Upper lobe of right lung (tissue), 1 donor: ENCODE measurements at places on chromosomes 3 and 15. TPM values are rescaled to one million over a fixed set of nuclear protein-coding genes. Genes with fewer than 3 reads are reported as not detected.

The GPR176 gene
- 4.6 TPM for total RNA-seq

The PLA2G4E gene
- 1.5 TPM for total RNA-seq

The NANOGP8 gene
- total RNA-seq, result not detected

The ITPKA gene
- 0.67 TPM for total RNA-seq

The SV2B gene
- total RNA-seq, result 0.87 TPM

The LCMT2 gene
- total RNA-seq, result 8.1 TPM

The PPCDC gene
- total RNA-seq, result 13.1 TPM

The GCNT3 gene
- total RNA-seq, result 1.1 TPM

The THBS1 gene
- 377 TPM for total RNA-seq

DNA sequence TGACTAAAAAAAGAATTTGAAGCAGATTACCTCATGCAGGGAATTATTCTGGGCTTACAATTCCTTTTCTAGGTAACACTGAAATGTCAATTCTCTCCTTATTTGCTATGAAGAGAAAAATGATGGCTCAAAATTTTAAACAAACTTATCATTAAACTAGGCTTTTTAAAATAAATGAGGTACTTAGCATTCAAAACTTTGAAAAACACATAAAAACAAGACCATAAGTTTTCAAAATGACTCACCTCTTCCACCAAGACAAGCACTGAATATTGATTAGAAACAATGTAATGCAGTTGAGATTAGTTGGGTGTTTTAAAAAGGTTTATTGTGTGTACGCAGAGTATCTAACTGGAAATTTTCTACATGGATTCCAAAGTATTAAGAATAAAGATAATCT lies 154.6 kb downstream of the ADAM10 start:
- no peak for DNase-seq

DNA sequence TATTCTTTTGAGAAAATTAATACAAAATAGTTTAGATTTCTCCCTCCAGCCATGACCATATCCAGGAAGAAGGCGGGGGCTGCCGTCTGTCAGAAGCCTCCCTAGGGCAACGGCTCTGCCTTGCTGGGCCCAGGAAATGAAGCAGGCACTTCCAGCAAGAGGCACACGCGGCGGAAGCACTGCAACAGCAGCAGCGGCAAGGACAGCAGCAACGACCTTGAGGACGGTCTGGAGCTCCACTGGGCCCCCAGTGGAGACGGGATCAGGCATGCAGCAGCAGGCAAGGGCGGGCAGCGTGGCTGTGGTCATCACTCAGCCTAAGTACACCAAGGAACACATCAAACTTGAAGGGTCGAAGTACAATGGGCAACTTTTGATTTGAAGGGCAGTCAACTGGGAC lies 61.3 kb upstream of the EPHA6 start:
- DNase-seq, result no peak

DNA sequence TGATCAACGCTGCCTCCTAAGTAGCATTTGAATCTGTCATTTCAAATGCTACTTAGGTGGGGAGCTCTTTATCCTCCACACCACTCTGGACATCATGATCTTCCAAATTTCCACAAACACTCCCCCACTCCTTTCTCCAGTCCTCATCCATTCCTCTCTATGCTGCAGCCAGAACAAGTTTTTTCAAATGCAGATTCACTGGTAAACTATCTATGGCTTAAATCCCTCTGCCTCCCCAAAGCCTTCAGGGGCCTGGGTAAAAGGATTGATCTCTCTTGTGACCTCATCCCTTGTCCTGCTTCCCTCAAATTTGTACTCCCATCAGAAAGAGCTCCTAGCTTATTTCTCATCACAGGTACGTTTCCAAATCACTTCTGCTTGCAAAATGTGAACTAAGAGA lies 1.3 kb upstream of the AEN start:
- no peak for DNase-seq

DNA sequence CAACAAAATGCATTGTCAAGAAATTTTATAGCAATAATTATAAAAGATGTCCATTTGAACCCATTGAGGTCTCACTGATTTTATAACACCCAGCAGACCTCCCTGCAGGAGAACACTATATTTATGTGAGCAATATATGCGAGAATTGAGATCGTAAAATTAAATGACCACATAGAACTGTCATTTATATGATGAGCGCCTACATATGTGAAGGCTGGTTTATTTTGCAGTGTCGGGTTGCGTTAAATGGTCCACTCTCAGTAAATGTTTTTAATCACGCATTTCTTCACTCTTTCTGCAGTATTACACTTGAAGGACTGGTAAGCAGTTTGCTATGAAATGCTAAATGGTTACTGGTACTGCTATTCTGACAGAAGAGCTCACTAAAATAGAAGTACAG lies 408.5 kb upstream of the AGTR1 start:
- no peak for DNase-seq

GRCh38 chr3:150240891-150241290 lies 167.2 kb upstream of the TSC22D2 start:
- DNase-seq, result no peak

DNA sequence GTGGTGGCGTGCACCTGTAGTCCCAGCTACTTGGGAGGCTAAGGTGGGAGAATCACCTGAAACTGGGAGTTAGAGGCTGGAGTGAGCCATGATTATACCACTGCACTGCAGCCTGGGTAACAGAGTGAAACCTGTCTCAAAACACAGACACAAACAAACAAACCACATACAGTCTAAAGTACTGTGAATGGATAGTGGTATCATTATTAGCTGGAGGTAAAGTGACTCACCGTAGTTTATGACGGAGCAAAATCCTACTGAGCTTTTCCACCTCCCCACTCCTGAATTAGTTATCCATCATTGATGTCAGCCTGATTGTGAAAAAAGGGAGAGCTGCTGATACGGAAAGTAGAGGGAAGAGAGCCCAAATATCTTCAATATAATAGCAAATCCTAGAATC lies 3.2 kb upstream of the CNOT10 start:
- no peak for DNase-seq

GRCh38 chr3:119304201-119304713 lies 10.1 kb downstream of the ARHGAP31 start:
- no peak for DNase-seq

- no peak for DNase-seq
Observed at GRCh38 chr3:62824965-62825592, 50.1 kb downstream of the CADPS start.

- no peak for DNase-seq
Observed at GRCh38 chr3:16427103-16427965, 86.2 kb downstream of the RFTN1 start.

GRCh38 chr3:190320594-190321362 lies 1.5 kb downstream of the CLDN1 start:
- DNase-seq, result no peak
